ENCODE measurements at places on chromosomes 16 and 17.

DNA sequence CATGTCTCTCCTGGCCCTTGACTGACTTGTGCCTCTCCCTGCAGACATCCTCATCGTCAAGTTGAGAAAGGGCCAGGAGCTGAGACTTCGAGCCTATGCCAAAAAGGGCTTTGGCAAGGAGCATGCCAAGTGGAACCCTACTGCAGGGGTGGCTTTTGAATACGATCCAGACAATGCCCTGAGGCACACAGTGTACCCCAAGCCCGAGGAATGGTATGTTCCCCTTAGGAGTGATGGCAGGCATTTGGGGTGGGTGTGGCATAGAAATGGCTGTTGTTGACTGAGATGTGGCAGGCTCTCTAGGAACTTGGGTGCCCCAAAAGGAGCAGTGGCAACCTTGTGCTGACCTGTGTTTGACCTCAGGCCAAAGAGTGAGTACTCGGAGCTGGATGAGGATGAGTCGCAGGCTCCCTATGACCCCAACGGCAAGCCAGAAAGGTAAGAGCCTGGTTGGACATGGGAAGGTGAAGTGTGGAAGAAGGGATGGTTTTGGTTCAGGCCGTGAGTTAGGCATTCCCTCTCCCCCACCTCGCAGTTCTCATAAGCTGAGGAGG, 7.5 kb downstream of the POLR2C start:
- no peak for DNase-seq

DNA sequence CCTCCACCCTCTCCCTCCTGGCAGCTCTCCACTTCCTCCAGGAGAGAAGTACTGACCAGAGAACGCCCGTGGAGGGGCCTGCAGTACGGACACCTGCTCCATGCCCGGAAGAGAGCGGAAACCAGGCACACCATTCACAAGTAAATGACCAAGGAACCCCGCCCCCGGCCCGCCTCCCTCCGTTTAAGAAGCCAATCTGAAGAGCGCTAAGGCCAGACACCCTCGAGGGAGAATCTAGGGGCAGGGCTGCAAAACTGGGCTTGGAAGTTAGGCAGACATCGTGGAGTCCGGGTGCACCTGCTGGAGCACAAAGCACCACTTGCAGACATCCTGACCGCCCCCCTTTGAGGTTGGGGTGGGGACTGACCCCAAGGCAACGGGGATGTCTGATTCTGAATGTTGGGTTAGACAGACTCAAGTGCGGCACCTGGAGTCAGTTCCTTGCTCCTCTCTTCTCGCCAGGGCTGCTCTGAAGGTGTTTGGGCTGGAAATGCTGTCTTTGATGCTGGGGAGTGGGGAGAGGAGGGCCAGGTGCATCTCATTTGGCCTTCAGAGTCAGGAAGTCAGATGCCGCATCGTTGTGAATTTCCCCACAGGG, 964 bp upstream of the FAAP100 start:
- peak; percentile 56 for DNase-seq

DNA sequence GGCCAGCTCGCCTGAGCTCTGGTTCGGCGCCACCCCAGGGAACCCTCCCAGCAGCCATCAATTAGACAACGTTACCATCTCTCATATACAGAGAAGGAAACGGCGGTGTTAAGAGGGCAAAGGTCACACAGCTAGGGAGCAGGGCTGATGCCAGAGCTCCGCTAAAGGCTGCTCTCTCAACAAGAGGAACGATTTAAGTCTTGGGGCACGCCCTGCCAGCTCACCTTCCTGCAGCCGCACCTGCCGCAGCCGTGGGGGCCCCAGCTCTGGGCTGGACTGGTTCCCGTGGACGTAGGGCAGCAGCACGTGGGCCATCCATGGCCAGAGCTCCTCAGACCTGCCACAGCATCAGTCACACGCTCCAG, 43.5 kb downstream of the PKD1 start:
- DNase-seq: peak; percentile 78

DNA sequence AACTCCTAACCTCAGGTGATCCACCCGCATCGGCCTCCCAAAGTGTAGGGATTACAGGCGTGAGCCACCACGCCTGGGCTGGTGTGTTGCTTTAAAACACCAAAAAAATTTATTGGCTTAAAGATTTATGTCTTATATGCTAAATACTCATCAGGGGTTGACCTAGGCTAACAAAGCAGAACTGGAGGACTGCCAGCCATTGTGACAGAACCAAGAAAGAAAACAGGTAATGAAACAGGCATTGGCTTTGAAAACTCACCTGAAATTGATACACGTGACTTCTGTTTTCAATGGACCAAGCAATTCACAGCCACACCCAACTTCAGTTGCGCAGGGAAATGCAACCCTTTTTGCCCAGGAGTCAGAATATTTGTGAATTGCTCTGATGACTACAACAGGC, 4.9 kb upstream of the PHAF1 start:
- DNase-seq: no peak

GRCh38 chr17:37546302-37546701, 56.6 kb downstream of the DUSP14 start:
- no peak for DNase-seq

All from large intestine (tissue), 12 donors.